Hippocampal formation (tissue), 2 donors: ENCODE measurements at places on chromosomes 5 and 9.

DNA sequence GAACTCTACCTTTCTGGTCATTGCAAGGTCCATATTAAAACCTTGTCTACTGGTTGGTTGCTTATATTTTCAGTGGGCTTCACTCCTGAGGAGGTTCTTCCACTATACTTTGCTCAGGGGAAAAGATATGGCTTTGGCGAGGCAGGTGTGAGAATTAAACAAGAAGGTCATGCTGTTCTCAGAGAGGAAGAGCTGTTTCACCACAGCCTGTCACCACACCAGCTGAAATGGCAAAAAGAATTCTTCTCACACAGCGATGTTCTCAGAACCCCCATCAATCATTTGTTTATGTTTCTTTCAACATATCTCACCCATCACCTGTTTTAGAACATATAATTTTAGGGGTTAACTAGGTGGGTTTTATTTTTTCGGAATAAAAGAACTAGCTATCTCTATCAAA is 38.6 kb downstream of the CAPSL start:
- DNase-seq: no peak

DNA sequence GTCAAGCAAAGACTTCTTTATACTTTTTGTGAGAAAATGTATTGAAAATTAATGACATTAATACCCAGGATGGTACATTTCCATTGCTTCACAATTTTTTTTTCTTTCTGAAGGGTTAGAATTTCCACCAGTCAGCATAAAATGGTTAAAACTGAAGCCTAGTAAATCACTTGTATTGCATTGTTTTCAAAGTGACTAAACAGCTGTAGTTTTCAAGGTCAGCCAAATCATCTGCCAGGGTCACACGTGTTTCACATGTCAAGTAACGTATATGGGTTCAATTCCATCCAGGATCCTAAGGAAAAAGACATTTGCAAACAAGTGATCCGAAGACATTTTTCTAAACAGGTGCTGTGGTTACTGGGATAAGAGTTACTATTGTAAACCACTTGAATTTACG is 574.2 kb downstream of the RAB3C start:
- no peak for DNase-seq

DNA sequence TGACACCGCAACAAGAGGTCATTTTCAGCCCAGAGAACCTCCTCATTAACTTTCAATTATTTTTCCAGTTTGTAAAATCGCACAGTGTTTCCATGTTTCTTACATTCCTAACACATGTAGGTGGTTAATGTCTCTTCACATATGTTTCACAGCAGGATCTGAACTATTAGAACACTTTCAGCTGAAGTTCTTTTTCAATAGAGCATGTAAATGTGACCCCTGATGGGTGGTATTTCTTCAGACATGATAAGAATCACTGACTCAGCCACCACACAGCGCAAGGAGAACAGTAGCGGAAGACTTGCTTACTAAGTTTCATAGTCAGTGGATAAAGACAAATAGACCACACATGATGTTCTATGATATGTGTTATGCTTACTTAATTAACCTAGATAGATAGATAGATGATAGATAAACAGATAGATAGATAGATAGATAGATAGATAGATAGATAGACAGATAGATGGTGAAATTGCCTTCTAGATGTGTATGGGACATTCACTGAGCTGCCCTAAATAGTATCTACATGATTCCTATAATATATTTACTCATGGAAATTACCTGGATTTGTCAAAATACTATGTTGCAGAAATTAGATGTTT is 1992.1 kb upstream of the NUDT12 start:
- DNase-seq: no peak

DNA sequence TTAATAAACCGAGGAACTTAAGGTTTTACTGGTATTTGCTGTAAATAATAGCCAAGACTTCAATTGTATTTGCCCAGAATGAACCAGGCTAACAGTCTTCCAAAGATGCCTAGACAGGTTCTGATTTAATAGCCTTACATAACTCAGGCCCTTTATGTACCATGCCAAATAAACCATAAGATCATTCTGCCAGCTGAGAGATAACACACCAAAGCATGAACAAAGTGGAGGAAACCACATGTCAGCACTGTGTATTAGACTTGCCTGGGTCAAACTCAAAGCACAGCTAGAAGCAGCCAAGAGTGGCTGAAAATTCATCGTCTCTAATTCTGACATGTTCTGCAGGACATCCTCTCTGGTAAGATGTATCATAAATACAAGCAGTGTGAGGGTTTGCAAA is 319.3 kb upstream of the ZNF608 start:
- no peak for DNase-seq

DNA sequence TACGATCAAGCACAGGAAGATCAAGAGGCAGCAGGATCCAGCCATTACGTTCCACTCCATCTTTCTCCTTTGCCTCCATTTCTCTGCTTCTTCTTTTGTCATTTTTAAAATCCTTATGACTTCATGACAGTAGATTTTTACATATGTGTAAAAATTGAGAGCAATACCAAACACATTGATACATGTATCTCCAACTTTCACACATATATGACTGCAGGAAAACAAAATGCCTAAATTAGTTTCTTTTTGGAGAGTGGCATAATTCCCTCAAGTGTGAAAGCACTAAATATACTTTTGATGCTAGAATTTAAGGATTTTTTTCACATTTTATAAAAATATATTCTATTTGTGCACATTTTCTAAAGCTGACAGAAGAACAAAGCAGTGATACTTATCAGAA is 8.6 kb upstream of the ZNF608 start:
- DNase-seq: no peak

DNA sequence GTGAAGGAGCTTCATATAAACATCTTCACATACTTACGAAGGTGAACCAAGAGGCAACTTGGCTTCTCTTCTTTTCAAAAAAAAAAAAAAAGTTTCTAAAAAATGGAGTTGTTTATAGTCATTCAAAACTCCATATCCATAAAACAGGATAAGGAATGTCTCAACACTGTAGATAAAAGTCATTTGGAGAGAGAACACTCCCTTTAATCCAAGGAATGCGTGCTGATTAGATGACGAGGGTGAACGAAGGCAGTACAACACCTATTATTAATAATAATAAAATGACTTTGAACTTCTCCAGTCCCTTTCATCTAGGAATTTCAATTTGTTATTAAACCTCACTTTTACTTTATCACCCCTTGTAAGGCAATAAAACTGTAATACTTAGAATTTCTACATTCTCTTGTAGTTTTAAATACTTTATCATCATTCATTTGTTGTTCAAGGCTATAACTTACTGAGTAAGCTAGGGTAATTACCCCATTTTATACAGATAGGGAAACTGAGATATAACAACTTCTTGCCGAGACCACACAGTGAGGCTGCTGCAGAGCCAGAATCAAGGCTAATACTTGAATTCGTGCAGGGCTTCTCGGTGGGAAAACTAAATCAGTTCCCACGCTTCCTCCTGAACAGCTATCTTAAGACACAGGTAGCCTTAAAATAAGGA is 377.1 kb downstream of the EFNA5 start:
- DNase-seq: no peak

- DNase-seq: no peak
Measured at GRCh38 chr5:169160405-169160901, 140.5 kb downstream of the SLIT3 start.

GRCh38 chr5:174423558-174423957 is 300.8 kb upstream of the MSX2 start:
- DNase-seq: no peak

- DNase-seq: no peak
Measured at GRCh38 chr5:38766151-38766550, 79.7 kb upstream of the OSMR start.

- no peak for DNase-seq
Measured at GRCh38 chr9:121776001-121776738, 124.7 kb downstream of the DAB2IP start.

DNA sequence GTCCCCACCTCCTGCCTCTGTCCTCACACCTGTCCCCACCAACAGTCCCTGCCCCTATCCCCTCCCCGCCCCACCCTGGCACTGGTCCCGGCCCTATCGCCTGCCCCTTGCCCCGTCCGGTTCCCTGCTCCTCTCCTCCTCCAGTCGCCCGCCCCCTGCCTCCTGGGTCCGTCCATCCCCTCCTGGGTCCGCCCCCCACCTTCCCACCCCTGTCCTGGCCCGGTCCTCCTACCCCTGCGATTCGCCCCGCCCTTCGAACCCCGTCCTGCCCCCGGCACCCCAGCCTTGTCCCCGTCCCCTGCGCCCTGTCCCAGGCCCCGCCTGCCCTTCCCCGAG is 372 bp downstream of the EDF1 start:
- DNase-seq: no peak

DNA sequence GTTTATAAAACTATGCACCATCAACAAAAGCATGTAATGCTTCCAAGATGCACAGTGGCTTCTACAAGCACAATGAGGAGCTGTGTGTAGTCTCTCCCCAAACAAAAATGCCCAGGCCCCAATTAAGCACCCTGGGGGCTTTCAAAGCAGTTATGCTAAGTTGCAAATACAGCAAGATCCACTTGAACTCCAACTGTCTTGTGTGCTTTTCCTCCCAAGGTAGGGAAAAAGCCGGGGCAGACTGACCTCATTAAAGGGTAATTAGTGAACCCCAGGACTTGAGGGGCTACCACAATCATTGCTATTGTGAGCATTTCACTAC is 13.1 kb downstream of the ZNF608 start:
- no peak for DNase-seq

- DNase-seq: no peak
Measured at GRCh38 chr9:136309806-136310220, 5.9 kb upstream of the CCDC187 start.

DNA sequence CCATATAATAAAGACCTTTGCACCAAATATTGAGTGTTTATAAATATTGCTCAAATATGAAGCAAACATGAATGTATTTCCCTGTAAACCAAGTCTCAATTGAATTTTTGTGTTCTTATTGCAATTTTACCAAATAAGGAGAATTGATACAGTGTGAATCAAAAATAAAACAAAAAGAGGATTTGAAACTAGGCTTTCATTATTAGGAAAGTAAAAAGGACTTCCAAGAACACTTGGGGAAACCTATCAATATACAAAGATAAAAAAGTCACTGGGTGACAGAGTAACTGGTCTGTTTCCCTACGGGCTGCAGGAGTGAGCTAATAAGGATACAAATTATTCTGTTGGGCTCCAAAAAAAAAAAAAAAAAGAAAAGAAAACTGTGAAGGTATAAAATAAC is 44.8 kb upstream of the SNX2 start:
- DNase-seq: no peak

DNA sequence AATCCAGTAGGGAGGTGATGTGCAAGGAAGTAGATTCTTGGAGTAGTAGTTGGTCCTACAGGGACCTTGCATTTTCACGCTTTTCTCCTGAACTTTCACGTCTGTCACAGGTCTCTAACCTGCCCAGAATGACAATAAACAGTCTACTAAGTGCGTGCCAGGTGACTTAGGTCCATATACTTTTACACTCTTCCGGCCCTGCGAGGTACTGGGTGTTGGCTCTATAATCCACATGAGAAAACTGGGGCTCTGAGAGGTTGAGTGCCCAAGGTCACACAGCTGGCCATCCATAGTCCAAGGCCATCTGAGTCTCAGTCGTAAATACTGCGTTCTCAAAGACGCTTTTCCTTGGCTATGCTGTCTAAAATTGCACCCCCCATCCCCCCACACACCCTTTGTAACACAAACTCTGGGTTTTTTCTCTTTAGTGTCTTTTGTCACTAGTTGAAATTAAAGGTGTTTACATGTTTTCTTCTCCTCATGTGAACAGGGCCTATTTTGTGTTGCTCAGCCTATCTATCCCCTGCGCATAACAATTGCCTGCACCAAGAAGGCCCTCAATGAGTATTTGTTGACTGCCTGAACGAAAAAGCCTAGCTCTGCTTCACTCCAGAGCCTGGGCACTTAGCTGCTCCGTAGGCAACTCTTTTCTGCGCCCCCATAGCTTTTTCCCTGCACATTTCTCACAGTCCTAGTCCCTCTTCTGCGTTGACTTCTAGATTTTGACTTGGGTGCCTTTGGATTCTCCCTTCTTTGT is 943 bp downstream of the SFXN1 start:
- DNase-seq: no peak

DNA sequence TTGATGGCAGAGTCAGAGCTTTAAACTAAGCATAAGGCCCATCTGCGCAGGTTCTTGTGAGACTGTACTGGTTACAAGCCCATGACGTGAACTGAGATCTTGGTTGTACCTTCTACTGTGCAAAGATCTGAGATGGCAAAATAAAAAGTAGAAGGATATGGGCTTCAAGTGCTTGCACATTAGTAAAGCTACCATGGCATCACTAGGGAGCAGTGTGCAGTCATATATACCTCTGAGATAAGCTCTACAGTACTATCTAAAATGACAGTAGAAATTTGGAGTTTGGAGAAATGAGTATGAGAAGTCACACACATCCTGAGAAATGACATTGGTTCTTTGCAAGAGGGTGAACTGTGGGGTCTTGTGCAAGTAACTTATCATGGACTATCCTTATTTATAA is 408.2 kb upstream of the PRR16 start:
- no peak for DNase-seq

DNA sequence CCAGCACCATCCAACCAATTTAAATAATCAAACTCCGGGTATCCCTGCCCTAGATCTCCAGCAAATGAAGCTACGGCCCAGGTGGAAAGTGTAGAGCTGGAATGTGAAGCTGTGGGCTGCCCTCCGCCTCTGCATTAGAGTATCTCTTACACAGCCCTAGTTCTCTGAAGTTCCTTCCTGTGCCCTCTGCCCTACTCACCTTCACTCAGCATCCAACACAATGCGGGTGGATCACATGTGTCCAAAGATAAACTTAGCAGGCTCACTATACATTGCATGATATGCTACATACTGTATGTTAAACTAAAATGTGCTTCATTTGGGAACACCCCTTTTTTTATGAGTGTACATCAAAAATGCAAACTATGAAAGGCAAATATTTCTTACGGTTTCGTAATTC is 70.0 kb upstream of the RAD23B start:
- no peak for DNase-seq

GRCh38 chr5:175285261-175285660 is 158.7 kb downstream of the DRD1 start:
- DNase-seq: no peak

DNA sequence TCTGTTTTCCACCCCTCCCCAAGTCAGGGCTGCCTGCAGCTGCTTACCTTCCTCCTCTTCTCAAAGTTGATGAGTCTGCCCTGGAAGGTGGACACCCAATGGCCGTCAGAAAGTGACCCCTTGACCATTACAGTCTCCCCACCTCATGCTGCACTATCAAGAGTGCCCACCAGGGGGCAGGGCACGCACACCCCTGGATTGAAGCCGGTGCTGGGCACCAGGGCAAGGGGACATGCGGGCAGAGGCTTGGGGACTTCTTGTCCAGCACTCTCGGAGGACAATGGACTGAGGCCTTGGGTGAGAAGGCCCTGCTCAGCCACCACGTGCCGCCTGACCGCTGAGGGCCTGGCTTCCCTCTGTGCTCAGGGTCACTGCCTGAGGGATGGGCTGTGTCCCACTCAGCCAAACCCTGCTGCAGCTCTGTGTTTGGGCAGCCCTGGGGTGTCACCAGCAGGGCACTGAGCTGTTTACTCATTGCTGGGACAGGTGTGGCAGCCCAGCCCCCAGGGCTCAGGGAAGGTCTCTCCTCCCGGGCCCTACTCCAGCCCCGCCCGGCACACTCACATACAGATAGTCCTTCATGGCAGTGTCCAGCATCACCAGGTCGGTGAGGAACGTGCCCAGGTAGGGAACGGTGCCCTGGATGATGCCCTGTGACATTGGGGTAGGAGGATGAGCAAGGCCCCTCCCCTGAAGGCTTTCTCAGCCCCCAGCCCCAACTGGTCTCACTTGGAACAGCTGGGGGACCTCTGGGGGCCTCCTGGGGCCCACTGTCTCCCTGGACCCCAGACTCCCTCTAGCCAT is 17.7 kb downstream of the RALGDS start:
- peak; percentile 33 for DNase-seq

GRCh38 chr5:129377504-129377903 is 82.6 kb upstream of the ADAMTS19 start:
- DNase-seq: no peak

- DNase-seq: no peak
Measured at GRCh38 chr9:110580850-110581249, 1.3 kb upstream of the SVEP1 start.
